ENCODE measurements at places on chromosomes 5 and 9. TPM values are rescaled to one million over a fixed set of nuclear protein-coding genes. Genes with fewer than 3 reads are reported as not detected.

Gene LCN9
- total RNA-seq, result not detected

Gene ELOVL7
- total RNA-seq, result 0.16 TPM

Gene GABBR2
- total RNA-seq, result 0.32 TPM

Gene OR2K2
- not detected for total RNA-seq

Gene DHX29
- total RNA-seq, result 31.8 TPM

Gene RRAGA
- total RNA-seq, result 97.9 TPM

Gene BARX1
- total RNA-seq, result not detected

Gene RPS23
- total RNA-seq, result 4,046 TPM

Gene C9orf153
- total RNA-seq, result not detected

Gene HTR4
- total RNA-seq, result not detected

Gene PRDM9
- total RNA-seq, result not detected

Gene ARID3C
- 0.72 TPM for total RNA-seq

Gene ZDHHC11
- 0.54 TPM for total RNA-seq

Gene ZBED3
- 0.65 TPM for total RNA-seq

Gene ELAVL2
- total RNA-seq, result not detected
